ENCODE measurements at places on chromosomes 11 and 22. TPM values are rescaled to one million over a fixed set of nuclear protein-coding genes. Genes with fewer than 3 reads are reported as not detected.

The TSPAN18 gene
- total RNA-seq = 49.1 TPM

GRCh38 chr11:30984442-30984816 is 385.1 kb downstream of the DCDC1 start:
- no peak for DNase-seq

DNA sequence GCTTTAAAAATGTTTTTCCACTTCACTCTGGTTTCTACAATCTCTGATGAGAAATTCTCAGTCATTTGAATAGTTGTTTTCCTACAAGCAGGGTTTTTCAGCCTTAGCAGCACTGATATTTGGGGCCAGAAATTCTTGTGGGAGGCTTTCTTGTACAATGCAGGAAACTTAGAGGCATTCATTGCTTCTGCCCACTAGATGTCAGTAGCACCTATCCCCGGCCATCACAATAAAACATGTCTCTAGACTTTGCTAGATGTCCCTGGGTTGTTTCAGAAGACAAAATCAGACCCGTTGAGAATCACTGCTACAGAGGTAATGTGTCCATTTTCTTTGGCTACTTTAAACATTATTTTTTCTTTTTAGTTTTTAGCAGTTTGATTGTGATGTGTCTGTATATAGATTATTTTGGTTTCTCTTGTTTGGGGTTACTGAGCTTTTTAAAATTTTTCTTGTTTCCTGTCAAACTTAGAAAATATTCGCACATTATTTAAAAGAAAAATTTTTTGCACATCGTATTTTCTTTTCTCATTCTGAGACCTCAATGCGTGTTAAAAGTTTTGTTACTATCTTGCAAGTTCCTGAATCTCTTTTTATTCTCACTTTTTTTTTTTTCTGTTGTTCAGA is 60.8 kb upstream of the CCDC179 start:
- DNase-seq = peak; percentile 12

- peak; percentile 71 for DNase-seq
These were observed 113.6 kb upstream of the NNMT start for GRCh38 chr11:114182471-114183043.

- no peak for DNase-seq
These were observed 2.5 kb downstream of the FGF3 start for GRCh38 chr11:69816671-69817070.

DNA sequence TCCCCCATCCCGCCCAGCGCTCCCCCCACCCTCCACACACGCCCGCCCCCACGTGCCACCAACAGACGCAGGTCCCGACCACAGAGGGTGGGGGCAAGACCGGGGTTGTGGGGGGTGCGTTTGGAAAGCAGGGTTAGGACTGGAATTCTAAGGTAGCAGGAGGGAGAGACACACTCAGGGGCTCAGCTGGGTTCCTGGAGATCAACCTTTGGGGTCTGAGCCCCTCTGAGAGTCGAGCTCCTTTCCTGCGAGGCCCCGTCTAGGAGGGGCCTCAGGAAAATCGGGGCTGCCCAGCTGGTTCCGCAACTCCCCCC is 429 bp downstream of the PGGHG start:
- no peak for DNase-seq

- no peak for DNase-seq
These were observed 942 bp upstream of the TSPAN18 start for GRCh38 chr11:44725757-44726282.

DNA sequence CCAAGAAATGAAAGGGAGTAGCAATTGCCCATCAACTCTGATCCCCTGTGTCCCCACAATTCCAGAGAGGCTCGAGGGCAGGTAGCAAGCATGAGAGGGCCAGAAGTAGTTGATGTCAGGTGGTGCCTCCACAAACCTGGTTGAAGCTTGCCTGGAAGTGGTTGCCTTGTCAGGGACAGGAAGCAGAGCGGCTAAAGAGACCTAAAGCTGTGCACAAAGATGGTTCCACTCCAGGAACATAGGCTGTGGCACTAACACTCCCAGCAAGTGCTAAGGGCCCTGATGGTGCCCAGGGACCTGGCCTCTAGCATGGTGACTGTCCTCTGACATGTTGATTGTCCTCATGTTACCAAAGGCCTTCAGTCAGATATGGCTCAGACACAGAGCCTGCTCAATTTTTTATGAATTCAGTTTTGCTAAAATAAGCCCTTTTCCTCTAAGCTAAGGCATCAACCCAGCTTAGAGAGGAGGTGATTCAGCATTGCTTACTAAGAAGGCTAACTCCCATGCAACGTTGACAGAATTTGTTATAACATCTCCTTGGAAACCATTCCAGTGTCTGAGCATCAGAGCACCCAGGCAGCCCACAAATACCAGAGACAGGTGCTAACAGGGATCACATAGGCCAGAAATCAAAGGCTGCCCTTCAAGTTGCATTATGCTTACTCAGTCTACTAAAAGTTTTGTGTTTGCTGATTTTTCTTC is 196.3 kb upstream of the ARHGAP20 start:
- DNase-seq = no peak

- no peak for DNase-seq
These were observed 1.3 kb upstream of the NDUFV1 start for GRCh38 chr11:67605231-67606011.

DNA sequence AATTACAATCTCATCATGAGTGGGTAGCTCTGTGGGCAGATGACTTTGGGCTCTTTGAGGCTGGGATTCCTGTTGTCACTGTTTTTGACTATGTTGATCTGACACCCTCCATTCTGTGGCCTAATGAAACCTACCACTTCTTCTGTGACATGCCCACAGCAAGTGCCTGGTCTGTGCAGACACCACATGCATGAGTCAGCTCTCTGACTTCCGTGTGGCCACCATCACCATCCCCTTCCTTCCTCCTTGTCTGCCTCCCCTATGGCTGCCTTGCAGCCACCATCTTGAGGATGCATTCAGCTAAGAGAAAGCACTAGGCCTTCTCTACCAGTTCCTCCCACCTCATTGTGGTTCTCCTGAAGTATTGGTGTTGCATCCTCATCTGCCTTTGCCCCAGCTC is 15.3 kb upstream of the OR10V1 start:
- DNase-seq = no peak

- no peak for DNase-seq
These were observed 5.8 kb downstream of the A4GALT start for GRCh38 chr22:42714768-42715390.

DNA sequence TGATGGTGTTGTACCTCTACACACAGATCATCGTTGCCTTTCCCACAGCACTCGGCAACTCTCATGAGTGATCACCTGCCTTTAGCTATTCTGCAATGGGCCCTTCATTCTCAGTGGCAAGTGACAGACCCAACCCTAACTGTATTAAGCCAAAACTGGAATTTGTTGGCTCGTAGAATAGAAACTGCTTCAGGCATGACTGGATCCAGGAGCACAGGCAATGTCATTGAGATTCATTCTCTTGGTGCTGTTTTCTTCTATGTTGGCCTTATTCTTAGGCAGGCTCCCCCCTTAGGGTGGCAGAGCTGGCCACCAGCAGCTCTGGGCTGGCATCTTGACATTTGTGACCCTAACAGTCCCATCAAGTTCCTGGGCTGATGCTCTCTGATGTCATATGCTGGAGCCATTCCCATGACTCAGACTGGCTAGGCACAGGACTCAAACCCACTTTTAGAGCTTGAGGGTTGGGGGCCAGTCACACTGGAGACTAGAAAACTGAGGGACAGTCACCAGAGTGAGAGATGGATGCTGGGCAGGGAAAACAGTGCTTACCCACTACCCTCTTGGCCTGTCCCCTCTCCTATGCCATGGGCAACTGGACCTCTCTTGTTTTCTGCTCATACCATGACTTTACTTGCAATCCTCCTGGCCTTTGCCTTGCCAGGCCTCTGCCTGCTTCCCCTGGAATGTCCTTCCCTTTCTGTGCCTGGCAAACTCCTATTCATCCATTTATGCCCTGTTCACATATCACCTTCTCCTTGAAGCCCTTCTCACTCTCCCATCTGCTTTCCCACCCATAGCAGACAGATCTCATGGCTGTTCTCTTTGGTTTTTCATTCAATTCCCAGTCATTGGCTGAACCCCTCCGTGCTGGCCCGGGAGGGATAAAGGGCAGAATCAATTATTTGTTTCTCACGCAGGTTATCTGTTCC is 7.1 kb upstream of the CDC42EP2 start:
- no peak for DNase-seq

DNA sequence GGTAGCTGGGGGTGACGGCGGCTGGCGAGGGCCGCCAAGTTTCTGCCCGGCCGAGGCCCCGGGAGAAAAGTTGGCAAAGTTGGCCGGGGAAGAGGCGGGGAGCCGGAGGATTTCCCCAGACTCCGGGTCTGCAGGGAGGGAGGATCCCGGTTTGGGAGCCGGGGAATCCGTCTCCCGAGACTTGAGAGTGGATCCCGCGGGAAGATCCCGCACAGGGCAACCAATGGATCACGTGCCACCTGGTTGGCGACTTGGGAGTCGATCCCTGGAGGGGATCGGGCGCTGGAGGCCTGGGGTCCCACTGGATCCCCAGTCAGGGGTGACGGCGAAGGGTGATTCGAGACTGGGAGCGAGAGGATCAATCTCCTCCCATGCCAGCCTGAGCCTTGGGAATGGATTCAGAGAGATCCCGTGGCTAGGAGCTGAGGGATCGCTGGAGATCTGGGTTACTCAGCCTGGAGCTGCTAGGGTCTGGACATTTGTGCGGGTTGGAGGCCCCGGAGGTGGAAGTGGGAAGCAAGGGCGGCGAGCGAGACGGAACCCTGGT is 394 bp downstream of the KIAA1671 start:
- no peak for DNase-seq

GRCh38 chr22:43478621-43479300 is 66.9 kb downstream of the MPPED1 start:
- DNase-seq = no peak

The KRTAP5-1 gene
- total RNA-seq = not detected
